IPS DF 6.9 (cell line): ENCODE measurements at places on chromosomes 2 and 18.

GRCh38 chr18:7830468-7830867 lies 263.4 kb downstream of the PTPRM start:
- H3K36me3 ChIP-seq: no peaks in the 10 kb centered on the region
- DNase-seq: no peak
- H3K4me1 ChIP-seq: no peaks in the 10 kb centered on the region
- H3K27me3 ChIP-seq: no peaks in the 10 kb centered on the region
- H3K4me3 ChIP-seq: no peak overlapping the region

GRCh38 chr2:98281607-98282006 lies 64.6 kb upstream of the CNGA3 start:
- no peak overlapping the region for H3K4me3 ChIP-seq
- DNase-seq: no peak
- 0 out of 2 replicates have a peak, but pooled peaks cover 2% of the 10 kb centered on the region for H3K4me1 ChIP-seq
- no peaks in the 10 kb centered on the region for H3K36me3 ChIP-seq

GRCh38 chr2:58660046-58660445 lies 418.9 kb upstream of the FANCL start:
- no peak overlapping the region for H3K4me3 ChIP-seq
- H3K27me3 ChIP-seq: no peaks in the 10 kb centered on the region
- H3K4me1 ChIP-seq: no peaks in the 10 kb centered on the region
- H3K36me3 ChIP-seq: no peaks in the 10 kb centered on the region
- DNase-seq: no peak

DNA sequence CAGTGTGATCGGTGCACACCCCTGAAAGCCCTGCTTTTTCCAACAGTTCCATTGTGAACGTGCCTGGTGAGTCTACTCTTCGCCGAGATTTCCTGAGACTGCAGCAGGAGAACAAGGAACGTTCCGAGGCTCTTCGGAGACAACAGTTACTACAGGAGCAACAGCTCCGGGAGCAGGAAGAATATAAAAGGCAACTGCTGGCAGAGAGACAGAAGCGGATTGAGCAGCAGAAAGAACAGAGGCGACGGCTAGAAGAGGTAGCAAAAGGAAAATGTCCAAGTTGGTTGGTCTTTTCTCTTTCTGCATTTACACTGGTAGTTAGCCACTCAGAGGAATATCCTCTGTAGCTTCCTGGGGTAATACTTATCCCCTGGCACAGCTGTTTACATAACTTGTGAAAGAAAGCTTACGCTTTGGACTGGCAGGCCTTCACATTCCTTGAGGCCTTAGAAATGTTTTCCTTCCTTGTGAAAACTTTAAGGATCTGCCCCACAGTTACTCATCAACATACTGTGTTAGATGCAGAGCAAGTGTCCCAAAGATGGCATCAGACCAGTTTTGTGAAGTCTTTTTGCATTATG lies 146.6 kb downstream of the MAP4K4 start:
- H3K4me1 ChIP-seq: no peaks in the 10 kb centered on the region
- no peak overlapping the region for H3K27ac ChIP-seq
- no peak overlapping the region for H3K4me3 ChIP-seq
- no peaks in the 10 kb centered on the region for H3K27me3 ChIP-seq
- no peak for DNase-seq

GRCh38 chr18:8858888-8859511 lies 153.6 kb downstream of the MTCL1 start:
- no peak overlapping the region for H3K4me3 ChIP-seq
- H3K4me1 ChIP-seq: no peaks in the 10 kb centered on the region
- no peaks in the 10 kb centered on the region for H3K36me3 ChIP-seq
- no peak for DNase-seq

DNA sequence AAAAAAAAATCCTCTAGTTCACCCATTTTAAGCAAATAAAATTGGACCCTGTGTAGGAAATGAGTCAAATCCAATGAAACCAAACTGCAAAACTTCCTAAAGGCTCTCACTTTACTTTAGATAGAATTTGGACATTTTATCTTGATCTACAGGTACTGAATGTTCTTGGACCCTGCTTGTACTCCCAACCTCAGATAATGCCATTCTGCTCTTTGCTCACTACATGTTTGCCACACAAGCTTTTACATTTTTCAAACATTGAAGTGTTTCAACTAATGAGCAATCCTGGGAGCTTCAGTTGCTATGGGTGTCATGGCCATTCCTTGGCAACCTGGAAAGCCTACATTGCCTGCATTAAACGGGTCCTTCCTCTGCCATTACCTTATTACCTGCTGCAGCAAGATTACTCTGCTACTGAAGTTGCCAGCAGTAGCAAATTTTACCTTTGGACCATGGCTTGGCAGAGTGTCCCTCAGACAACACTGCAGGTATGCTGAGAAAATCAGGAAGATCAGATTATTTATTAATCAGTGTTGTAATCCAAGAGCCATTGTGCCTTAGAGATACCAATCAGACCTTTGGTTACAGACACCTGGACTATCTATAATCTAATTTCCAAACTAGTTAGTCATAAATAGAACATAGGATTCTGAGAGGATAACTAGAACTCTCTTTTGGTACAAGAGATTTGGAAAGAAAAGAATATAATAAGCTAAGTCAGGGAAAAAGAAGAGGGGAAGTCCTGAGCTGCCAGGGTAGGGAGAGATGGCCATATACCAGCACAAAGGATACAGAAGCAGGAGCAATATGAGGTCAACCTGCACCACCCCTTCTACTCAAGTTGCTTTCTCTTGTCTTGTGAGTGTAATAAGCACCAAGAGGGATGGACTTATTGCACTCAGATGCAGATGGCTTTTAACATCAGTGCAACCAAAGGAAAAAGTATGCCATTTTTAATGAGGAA lies 293.3 kb upstream of the TFPI start:
- no peak for DNase-seq
- H3K36me3 ChIP-seq: no peaks in the 10 kb centered on the region; the same call in 1 of the 2 replicates
- no peak overlapping the region for H3K4me3 ChIP-seq
- no peaks in the 10 kb centered on the region for H3K27me3 ChIP-seq

- no peak for DNase-seq
- no peak overlapping the region for H3K27ac ChIP-seq
- H3K27me3 ChIP-seq: no peaks in the 10 kb centered on the region
These were observed 117.7 kb upstream of the RAB6C start for GRCh38 chr2:129861666-129862288.

- no peaks in the 10 kb centered on the region for H3K27me3 ChIP-seq
- H3K27ac ChIP-seq: no peak overlapping the region
- H3K36me3 ChIP-seq: no peaks in the 10 kb centered on the region
- no peak overlapping the region for H3K4me3 ChIP-seq
These were observed 126.6 kb downstream of the ZNF532 start for GRCh38 chr18:58991167-58991798.

GRCh38 chr2:23327416-23327815 lies 57.6 kb upstream of the KLHL29 start:
- no peak overlapping the region for H3K4me3 ChIP-seq
- DNase-seq: no peak
- no peaks in the 10 kb centered on the region for H3K4me1 ChIP-seq
- H3K27me3 ChIP-seq: no peaks in the 10 kb centered on the region

GRCh38 chr2:98465456-98466226 lies 21.0 kb downstream of the INPP4A start:
- no peaks in the 10 kb centered on the region for H3K27me3 ChIP-seq
- H3K4me1 ChIP-seq: peaks cover 11% of the 10 kb centered on the region
- peaks cover 3% of the 10 kb centered on the region; the same call in 1 of the 2 replicates for H3K36me3 ChIP-seq
- no peak for DNase-seq
- no peak overlapping the region for H3K27ac ChIP-seq

GRCh38 chr2:58631986-58632385 lies 390.9 kb upstream of the FANCL start:
- no peaks in the 10 kb centered on the region for H3K4me1 ChIP-seq
- no peaks in the 10 kb centered on the region for H3K27me3 ChIP-seq
- no peak overlapping the region for H3K4me3 ChIP-seq
- no peak for DNase-seq

GRCh38 chr2:71853858-71854257 lies 293.8 kb downstream of the CYP26B1 start:
- H3K27me3 ChIP-seq: no peaks in the 10 kb centered on the region
- H3K4me1 ChIP-seq: 0 out of 2 replicates have a peak, but pooled peaks cover 2% of the 10 kb centered on the region
- no peak for DNase-seq
- no peak overlapping the region for H3K4me3 ChIP-seq

DNA sequence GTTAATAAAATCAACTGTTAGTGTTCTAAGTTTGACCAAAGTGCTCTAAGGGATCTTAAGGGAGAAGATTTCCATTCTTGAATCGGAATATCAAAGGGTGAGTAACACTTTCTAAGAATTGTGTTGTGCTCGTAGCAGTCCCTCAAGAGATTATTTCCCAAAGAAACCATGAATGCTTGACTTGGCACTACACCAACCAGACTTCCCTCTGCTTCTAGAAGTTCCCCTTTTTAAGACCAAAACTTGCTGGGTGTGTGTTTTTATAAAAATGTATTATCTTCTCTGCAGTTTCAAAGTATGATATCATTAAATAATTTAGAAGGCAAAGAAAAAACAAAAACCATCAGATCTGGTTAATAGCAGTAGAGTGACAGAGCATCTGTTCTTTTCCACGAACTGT lies 522.0 kb upstream of the FAM98A start:
- H3K27me3 ChIP-seq: no peaks in the 10 kb centered on the region
- DNase-seq: no peak
- no peaks in the 10 kb centered on the region for H3K4me1 ChIP-seq
- H3K27ac ChIP-seq: no peak overlapping the region
- H3K4me3 ChIP-seq: no peak overlapping the region
- H3K36me3 ChIP-seq: no peaks in the 10 kb centered on the region

GRCh38 chr2:25340181-25340921 lies 1.4 kb downstream of the DNMT3A start:
- H3K36me3 ChIP-seq: no peaks in the 10 kb centered on the region
- no peak for DNase-seq
- peaks cover 4% of the 10 kb centered on the region; the same call in 1 of the 2 replicates for H3K27me3 ChIP-seq
- no peak overlapping the region for H3K27ac ChIP-seq
- peaks cover 11% of the 10 kb centered on the region for H3K4me1 ChIP-seq

DNA sequence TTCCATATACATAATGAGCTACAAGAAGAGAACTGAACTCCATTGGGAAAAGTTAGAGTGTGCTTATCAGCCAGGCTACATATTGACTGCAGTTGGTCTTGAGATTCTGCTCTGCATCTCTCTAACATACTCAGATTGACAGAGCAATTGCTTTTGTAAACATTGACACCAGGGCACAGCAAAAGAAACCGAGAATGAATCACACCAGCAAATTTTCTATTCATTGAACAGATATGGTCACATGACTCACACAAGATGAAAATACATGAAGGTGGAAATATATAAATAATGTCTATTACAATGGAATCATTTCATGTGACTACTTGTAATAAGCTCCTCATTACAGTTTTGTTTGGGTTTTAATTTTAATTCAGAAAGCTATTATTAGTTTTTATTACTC lies 691.9 kb upstream of the TMEFF2 start:
- no peak overlapping the region for H3K27ac ChIP-seq
- no peak overlapping the region for H3K4me3 ChIP-seq
- no peaks in the 10 kb centered on the region for H3K27me3 ChIP-seq
- DNase-seq: no peak
- H3K4me1 ChIP-seq: no peaks in the 10 kb centered on the region

GRCh38 chr2:76128622-76129021 lies 417.9 kb upstream of the GCFC2 start:
- no peak overlapping the region for H3K27ac ChIP-seq
- no peak overlapping the region for H3K4me3 ChIP-seq
- no peak for DNase-seq
- H3K4me1 ChIP-seq: no peaks in the 10 kb centered on the region
- H3K27me3 ChIP-seq: no peaks in the 10 kb centered on the region
- H3K36me3 ChIP-seq: no peaks in the 10 kb centered on the region

- no peak overlapping the region for H3K4me3 ChIP-seq
- H3K4me1 ChIP-seq: no peaks in the 10 kb centered on the region
- H3K27ac ChIP-seq: no peak overlapping the region
- H3K36me3 ChIP-seq: no peaks in the 10 kb centered on the region
- no peak for DNase-seq
These were observed 19.1 kb upstream of the FHL2 start for GRCh38 chr2:105417857-105418436.
